WTC11 (cell line): ENCODE measurements at places on chromosomes 5 and 9.

GRCh38 chr5:152978141-152978835, 512.2 kb upstream of the GRIA1 start:
- DNase-seq: no peak

GRCh38 chr9:83491995-83492394, 46.2 kb downstream of the FRMD3 start:
- DNase-seq: no peak

GRCh38 chr9:135906291-135907005, 898 bp downstream of the CAMSAP1 start:
- no peak for DNase-seq

- peak; percentile 31 for DNase-seq
Observed at GRCh38 chr5:443239-444151, 519 bp downstream of the EXOC3 start.
